ENCODE measurements at places on chromosomes 5 and 9. TPM values are rescaled to one million over a fixed set of nuclear protein-coding genes. Genes with fewer than 3 reads are reported as not detected.

- DNase-seq, result no peak
Observed at GRCh38 chr9:13726746-13727145, 447.3 kb upstream of the MPDZ start.

GRCh38 chr5:53368516-53368915, 111.9 kb upstream of the FST start:
- no peak for DNase-seq

DNA sequence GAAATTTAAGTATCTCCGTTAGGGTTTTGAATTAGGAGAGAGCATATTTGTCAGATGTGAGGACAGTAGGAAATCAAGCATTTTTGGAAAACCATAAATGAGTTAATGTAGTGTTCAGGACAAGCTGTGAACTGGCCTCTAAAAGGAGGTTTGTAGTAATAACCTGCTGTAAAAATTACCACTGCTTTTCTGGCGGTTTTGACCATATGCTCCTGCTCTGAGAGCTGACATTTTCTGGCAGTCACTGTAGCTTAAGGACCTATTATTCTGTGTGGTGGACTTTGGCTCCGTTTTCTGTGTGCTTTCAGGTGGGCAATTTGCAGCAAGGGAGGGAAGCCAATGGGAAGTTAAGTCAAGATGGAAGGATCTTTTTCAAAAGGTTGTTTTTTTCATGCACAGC, 111.1 kb downstream of the SGCD start:
- no peak for DNase-seq

- no peak for DNase-seq
Observed at GRCh38 chr9:84404095-84404686, 63.6 kb upstream of the SLC28A3 start.

GRCh38 chr9:111350556-111350955, 20.5 kb upstream of the OR2K2 start:
- DNase-seq, result no peak

NR2F1-AS1 gene
- 30.3 TPM for total RNA-seq

All from fibroblast of villous mesenchyme (primary cell).